ENCODE measurements at places on chromosomes 7 and 10.
A peak's percentile ranks its signal among the peaks of the same experiment; 100 is the strongest.

DNA sequence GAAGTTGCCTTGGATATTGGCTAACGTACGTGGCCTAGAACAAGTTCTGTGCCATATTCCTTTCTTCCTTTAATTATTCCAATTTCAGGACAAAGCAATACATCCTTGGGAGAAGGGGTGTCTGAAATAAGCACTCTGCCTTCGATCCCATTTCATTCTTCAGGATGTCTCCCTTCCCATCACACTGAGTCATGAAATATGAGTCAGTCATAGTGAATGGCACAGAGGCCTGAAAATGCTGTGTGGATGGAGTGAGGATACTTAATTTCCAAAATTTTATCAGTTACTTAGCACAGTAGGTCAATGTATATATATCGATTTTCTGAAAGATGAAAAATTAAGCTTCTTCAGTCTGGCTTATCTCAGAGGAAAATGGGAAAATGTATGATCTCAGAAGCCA, 19.5 kb downstream of the EVX1 start:
- no peak for DNase-seq

DNA sequence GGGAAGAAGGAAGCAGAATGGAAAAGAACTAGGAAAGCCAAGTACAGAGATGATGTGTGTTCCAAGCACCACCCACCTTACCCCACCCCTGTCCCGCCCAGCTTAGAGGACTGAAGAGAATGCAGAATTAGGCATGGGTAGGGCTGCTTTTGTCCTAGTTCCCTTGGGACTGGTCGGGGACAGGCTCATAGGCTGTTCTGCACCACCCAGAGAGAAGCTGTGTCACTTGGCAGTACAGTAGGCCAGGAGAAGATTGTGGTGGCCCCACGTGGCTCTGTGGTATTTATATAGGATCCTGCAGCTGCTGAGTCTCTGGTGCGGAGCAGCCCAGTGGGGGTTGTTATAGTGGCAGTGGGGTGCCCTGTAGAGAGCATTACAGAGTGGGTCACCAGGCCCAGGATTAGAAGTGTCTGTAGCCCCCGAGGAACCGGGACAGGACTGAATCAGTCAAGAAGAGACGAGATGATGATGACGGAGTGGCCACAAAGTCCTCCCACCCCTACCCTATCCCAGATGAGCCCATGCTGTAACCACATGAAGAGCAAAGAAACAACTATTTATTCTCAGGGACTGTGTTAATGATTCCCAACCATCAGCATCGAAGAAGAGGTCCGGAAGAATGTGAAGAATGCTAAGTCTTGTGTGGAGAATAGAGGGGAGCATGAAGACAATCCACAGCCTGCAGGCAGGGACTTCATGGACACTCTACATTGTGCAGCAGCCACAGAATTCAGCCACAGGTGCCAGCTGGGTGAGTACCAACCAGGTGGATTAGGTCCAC, 88.9 kb downstream of the C1GALT1 start:
- DNase-seq, result no peak

GRCh38 chr10:5550621-5551530, 26.1 kb downstream of the CALML3 start:
- DNase-seq, result no peak

- no peak for DNase-seq
These were observed 83.9 kb downstream of the DNAJB9 start for GRCh38 chr7:108653526-108653925.

GRCh38 chr7:4714767-4715409, 32.8 kb downstream of the FOXK1 start:
- DNase-seq, result no peak

DNA sequence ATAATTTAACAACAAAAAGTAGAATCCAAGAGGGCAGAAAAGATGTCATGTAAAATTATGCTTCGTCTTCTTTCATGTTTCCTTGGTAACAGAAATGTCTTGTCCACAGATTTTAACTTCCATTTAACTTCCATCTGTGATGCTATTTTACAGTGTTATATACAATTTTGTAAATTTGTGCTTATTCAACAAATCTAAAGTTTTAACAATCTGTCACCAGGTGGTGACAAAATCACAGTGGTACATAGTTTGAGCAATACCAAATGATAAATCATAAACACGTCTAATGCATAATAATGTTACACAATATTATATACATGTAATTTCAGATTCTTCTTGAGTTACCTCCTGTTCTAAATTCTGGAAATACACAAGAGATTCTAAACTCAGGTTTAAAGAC, 784.4 kb upstream of the CELF2 start:
- no peak for DNase-seq

DNA sequence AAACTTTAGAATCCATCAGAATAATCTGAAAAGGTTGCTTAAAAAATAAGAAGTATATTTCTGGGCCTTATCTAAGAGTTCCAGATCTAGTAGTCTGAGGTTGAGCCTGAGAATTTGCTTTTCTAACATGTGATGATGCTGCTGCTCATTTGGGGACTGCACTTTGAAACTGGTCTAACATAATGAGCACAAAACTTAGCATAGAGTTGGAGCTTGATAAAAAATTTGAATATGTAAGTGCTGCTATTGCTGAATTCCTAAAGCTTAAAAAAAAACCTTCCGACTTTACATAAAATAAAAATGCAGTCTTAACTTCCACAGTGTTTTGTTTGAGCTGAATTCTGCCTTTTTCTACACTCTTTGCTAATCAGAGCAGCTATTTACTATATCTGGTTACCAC, 48.8 kb downstream of the GLCCI1 start:
- DNase-seq, result no peak

- no peak for DNase-seq
These were observed 89.7 kb downstream of the GALNT11 start for GRCh38 chr7:152115021-152115718.

DNA sequence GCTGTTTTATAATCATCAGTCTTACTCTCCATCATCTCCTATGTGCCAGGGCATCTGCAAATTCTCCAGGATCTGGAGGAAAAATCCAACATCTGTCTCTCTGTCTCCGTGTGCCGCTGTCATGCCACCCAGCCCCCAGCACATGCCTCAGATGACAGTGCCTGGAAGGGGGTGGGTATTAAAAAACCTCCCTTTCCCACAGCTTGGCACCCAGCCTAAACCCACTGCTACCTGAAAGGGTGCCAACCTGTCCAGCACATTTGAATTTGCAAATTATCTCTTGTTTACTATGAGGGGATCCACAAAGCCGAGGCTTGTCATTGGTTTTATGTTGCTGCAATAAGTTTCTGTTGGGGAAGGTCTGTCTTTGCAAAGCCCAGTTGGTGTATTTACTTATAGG, 73.1 kb downstream of the EMX2 start:
- no peak for DNase-seq

DNA sequence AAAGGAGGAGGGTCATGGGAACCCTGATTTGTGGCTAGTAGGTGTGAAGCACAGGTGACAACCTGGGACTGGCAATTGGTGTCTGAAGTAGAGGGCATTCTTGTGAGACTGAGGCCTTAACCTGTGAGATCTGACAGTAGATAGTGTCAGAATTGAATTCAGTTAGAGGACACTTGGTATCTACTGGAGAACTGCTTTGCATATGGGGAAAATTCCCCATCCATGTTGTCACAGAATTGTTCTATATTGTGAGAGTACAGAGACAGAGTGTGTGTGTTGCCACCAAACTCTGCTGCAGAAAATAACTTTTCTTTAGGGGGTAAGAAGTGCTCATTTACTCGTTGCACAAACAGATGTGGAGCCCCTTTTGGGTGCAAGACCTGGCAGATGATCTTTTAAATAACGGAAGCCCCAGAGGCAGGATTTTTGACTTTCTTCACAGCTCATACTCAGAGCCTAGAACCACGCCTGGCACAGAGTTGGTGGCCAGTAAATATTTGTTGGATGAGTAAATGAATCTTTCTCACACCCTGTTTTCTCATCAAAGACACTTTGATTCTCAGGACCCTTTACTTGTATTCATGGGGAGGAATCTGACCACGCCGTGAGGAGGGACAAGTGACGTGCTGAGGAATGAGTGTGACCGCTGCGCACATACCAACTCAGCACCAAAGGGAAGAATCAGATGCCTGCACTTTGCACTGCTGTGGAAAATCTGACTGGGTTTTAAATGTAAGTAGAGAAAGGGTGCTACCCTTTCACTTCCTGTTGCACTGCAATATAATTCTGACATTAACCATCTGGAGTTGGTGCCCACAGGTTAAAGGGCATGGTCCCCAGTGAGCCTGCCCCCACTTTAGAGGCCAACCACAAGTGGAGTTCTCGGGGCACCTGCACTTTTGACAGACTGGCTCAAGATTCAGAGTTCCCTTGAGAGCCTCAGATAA, 39.2 kb upstream of the SDHAF3 start:
- DNase-seq, result no peak

GRCh38 chr7:16268821-16269768, 152.2 kb downstream of the CRPPA start:
- DNase-seq, result no peak

DNA sequence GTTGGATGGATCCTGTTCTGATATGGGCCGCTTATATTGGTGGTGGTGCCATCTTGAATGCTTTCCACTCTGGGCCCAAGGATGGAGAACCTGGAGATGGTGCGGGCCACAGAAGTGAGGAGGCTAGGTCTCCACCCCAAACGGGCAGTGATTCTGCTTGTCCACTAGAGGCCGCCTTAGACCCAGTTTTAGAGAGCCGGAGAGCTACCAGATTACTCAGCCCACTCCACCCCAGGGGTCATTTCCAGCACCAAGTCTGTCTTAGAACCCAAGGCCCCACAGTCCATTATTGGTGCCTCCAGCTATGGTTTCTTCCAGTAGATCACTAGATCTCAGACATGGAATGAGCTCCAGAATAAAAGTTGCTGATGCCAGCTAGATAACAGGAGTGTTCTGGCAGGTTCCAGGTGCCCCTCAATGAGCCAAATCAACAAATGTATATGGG, 11.8 kb upstream of the CAMK2G start:
- DNase-seq, result peak; percentile 65

- no peak for DNase-seq
These were observed 15.6 kb downstream of the ZRANB1 start for GRCh38 chr10:124957404-124957947.

- peak; percentile 51 for DNase-seq
These were observed 26.8 kb upstream of the DGKI start for GRCh38 chr7:137873524-137873923.

DNA sequence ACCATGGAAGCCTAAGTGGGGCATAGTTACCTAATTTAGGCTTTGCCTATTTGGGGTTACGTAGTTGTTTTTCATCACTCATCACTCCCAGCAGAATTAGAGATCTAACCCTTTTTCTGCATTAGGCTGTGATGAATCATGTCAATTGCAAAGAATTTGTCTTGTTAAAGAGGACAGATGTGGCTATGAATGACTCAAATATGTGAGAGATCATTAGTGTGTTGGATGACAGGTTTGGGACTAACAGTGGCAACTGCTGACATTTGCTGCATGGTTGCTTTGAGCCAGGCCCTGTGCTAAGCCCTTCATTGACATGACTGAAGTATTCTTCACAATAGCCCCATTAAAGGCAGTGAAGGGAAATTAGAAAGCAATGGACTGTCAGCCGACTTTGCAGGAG, 83.4 kb upstream of the BMPER start:
- no peak for DNase-seq

DNA sequence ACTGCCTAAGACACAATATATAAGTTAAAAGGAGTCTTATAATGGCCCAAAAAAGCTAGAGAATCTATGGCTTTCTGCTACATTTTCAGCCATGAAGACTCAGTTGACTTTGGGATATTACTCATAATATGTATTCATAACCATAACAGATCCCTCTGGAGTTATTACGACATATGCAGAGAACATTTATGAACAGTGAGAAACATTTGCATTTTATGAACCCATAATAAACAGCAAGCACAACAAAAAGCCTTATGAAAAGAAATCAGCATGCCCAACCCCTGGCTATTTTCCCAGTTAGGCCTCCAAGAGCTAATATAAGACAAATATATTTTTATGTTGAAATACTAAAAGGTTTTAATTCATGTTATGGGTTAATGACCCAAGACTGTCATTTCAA, 52.4 kb downstream of the ARMH3 start:
- DNase-seq, result no peak

GRCh38 chr10:64010711-64011110, 489.5 kb downstream of the REEP3 start:
- no peak for DNase-seq

- DNase-seq, result no peak
These were observed 265.6 kb downstream of the GFRA1 start for GRCh38 chr10:116007256-116007891.

DNA sequence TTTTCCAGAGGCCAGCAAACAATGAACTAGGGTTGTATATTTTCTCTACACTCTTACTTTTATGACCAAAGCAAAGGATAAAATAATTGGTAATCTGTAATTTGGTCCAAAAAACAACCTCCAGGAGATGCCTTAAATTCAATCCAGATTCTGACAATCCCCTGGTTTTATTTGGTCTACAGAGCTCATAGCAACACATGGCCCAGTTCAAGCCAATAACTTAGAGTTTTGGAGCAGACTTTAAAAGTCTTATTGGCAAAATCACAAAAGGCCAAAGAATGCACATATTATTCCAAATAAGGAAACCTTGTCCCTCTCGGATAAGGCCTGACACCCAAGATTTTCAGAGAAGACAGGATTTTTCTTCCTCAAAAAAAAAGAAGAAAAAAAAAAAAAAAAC, 51.9 kb downstream of the SORBS1 start:
- no peak for DNase-seq

GRCh38 chr10:121511943-121512342, 86.3 kb downstream of the FGFR2 start:
- DNase-seq, result no peak

DNA sequence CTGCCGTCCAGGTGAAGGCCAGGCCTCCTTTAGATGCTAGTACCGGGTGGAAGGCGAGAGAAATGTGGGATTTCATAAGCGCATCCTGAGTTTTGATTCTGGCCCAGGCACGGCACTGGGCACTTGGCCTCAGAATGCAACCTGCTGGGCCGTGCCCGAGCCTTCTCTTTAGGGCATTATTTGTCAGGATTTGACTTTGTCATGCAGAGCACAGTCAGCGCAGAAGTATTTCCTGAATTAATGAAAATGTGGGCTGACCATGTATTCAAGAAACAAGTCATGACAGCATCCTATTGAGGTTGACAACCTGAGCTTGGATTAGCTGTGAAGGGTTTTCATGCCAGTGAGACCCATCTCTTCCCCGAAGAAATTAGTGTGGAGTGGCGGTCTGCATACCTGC, 34.4 kb downstream of the RCC1L start:
- DNase-seq, result no peak

DNA sequence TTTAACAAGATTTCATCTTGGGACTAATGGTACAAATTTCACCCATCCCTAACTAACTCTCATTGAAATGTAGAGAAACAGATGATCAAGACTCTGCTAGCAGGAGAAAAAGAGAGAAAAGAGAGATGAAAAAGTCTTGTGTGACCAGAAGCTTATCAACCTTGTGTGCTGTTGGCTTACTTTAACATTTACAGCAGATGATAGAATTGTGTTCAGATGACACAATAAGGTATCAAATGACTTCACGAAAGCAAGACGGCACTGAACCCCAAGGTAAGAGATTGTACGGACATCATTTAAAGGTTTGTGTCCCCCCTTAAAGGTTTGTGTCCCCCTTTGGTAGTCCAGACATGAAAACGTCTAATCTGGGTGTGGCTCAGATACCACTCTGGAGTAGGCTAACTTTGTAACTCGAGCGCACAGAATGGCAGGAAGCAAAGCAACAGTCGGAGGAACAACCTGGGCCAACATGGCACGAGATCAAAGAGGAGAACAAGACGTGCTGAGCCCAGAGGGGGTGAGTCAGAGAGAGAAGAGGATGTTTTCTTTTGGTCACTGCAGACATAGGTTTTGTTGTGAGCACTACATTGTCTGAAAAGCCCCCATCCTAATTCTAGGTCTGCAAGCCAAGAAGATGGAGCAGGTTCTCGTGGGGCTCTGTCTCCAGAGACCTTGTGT, 10.4 kb upstream of the LMBR1 start:
- no peak for DNase-seq

All from activated CD4-positive, alpha-beta T cell treated with anti-CD3 and anti-CD28 coated beads, Interleukin-2, amount 50 U/mL, for 48 hours (primary cell).